GM23338 (cell line): ENCODE measurements at places on chromosomes 1 and 21.
A peak's percentile ranks its signal among the peaks of the same experiment; 100 is the strongest.

DNA sequence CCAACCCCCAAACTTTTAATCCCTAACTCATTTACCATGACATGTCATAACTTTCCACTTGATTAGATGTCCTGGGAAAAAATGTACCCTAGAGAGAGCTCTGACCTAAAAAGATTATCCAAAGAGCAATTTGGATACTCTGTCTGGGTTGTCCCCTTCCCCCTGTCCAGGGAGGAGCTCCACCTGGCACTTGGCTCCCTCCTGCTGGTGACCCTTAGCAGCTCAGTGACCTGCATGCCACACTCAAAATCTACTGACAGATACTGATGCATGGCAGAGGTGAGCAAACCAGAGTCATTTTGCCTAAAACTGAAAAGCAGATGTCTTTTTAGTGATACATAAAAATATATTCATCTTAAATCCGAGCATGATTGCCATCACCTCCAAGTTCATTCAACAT is 442.3 kb upstream of the CHRM3 start:
- no peak for DNase-seq

- DNase-seq = peak; percentile 21
These were observed 177.1 kb upstream of the KIAA0040 start for GRCh38 chr1:175369696-175370095.

GRCh38 chr21:38733972-38734546 is 71.7 kb upstream of the ETS2 start:
- peak; percentile 90 for DNase-seq

- DNase-seq = peak; percentile 61
These were observed 651 bp downstream of the PDE4B start for GRCh38 chr1:65793359-65793732.

GRCh38 chr1:152048416-152049009 is 11.7 kb upstream of the S100A11 start:
- peak; percentile 38 for DNase-seq

- DNase-seq = no peak
These were observed 146.2 kb downstream of the PLPP3 start for GRCh38 chr1:56433056-56433577.

- peak; percentile 48 for DNase-seq
These were observed 81.0 kb downstream of the MAN1C1 start for GRCh38 chr1:25697435-25698217.

DNA sequence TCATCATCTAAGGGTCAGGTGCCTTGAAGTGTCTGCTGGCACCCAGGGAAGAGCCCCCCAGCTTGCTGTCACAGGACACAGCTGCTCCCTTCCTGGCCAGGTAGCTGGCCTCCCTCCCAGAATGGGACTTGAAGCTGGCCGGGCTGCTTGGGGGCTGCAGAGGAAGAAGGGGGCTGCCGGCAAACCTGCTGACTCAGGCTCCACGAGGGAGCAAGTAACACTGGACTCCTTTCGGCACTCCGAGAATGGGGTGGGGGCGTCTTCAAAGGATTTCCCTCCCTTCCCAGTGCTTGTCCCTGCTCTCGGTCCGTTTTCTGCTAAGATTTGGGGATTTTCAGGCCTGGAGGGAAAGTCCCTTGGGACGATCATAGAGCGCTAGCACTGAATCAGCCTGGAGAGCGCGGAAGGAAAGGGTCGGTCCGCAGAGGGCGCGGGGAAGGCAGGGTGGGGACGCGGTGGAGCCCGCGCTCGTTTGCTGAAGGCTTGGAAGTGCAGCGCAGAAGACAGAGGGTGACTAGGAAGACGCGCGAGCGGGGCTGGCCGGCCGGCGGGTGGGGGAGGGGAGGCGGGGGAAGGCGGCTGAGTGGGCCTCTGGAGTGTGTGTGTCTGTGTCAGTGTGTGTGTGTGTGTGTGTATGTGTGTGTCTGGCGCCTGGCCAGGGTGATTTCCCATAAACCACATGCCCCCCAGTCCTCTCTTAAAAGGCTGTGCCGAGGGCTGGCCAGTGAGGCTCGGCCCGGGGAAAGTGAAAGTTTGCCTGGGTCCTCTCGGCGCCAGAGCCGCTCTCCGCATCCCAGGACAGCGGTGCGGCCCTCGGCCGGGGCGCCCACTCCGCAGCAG is at the start of gene CSF1:
Gene CSF1 (plus strand): TSS at position 727 of the 840 bp plus-strand sequence. CDS start 175 bp downstream, outside the sequence.
- peak; percentile 68 for DNase-seq

DNA sequence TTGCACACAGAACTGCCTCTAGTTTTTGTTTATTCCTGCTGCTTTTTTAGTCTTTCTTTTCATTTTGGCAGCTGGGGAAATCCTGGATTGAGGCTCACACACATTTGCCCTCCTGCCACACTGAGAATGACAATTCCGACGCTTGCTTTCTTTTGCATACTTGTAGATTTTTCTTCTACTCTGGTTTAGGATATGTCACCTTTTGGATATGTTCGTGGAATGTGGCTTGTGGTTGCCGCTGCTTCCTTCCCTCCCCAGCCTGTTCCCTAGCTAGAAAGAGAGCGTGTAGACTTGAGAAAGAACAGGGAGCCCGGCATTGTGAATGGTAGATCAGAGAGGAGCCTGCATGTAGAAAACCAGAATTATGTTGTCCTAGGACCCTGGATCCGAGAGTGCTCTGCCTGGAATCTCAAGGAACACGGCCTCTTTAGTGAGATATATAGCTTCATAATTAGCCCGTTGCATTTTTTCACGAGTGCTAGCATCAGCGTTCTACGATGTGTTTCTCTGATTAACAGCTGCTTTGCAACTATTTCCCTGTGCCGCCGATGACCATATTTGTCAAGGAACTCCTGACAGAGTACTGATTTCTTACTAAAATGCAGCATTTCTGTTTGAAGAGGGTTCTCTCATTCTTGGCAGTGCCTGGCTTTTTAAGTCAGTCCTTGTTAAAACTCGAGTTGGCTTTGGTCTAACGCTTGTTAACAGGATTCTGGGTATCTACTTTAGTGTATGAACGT is 56.2 kb downstream of the PEX14 start:
- DNase-seq = no peak

- no peak for DNase-seq
These were observed 745.5 kb downstream of the LRRIQ3 start for GRCh38 chr1:73452522-73452921.

DNA sequence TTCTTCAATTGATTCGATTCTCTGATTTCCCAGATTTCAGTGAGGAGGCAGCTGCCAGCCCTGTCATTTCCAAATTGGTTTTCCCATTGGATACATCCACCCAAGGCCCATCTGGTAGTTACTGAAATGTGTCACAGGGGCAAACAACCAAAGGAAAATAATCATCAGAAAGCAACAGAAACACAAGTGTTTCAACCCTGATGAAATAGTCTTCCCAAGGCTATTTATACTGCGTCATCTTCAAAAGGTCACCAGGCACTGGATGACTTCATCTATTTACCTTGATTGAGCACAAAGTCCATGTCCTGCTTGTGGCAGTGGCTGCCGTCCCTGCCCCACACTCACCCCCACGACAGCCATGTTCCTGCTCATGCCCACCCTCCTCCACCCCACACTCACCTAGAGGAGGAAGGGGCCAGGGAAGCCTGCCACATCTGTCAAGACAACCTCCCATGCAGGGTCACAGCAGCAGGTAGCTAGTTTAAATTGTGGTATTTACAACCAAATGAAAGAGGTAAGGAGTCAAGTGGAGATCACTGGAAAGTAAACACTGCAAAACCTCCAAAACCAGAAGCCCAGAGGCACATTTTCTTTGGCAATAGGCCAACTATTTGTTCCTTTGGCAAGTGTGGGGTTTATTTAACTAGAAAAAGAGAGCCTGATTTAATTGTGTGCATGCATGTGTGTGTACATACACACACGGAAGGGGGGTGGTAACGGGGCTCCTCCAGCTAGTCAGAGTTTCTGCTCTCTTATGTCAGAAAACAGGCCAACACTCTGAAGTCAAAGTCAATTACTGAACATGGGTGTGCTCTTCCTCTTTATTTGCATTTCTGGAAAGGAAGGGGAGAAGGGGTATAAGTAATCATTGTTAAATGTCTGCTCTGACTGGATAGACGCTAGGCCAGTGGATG is 49.5 kb upstream of the RAB4A start:
- DNase-seq = no peak

DNA sequence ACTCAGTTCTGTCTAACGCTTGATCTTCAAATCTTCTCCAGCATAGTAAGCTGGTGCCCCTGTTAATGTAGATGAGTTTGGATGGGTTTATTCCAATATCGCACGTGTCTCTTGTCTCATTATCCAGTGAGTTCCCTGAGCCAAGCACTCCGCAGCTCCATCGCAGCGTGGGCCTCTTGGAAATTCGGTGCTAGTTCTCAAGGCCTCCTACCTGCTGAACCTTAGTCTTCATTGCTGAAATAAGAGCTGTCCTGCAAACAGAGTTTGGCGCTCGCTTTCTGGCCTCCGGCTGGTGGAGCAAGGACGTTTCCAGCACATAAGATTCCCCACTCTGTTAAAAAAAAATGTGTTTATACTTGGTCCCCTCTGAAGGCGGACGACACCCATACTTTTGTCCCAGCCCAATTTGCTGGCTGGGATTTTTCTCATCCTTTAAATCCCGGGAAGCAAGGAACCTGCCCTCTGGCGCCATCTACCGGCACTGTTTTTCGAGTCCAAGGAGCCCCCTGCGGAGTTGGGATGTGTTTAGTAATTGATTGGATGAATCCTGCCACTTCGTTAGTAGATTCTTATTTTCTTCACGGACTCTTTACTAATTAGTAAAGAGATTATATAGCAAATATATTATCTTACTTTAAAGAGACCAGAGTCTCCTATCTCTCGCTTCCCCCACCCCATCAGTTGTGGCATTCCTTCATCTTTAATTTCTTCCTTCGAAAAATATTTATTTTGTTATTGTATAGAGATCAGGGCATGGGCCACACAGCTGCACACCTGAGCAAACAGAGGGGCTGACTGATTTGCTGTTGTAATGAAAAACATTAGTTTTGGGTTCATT is 14.7 kb downstream of the JUN start:
- peak; percentile 95 for DNase-seq

DNA sequence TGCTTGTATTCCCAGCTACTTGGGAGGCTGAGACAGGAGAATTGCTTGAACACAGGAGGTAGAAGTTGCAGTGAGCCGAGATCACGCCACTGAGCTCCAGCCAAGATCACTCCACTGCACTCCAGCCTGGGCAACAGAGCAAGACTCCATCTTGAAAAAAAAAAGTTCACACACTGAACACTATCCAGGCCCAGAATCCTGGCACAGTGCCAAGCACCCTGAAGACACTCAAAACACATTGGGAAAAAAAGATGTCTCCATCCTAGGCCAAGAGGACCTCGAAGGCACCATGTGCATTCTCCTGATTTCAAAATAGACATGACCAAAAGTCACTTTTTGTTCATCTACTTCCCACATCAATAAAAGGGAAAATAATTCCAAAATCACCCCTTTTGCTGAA is 38.7 kb downstream of the SLC9A1 start:
- no peak for DNase-seq

DNA sequence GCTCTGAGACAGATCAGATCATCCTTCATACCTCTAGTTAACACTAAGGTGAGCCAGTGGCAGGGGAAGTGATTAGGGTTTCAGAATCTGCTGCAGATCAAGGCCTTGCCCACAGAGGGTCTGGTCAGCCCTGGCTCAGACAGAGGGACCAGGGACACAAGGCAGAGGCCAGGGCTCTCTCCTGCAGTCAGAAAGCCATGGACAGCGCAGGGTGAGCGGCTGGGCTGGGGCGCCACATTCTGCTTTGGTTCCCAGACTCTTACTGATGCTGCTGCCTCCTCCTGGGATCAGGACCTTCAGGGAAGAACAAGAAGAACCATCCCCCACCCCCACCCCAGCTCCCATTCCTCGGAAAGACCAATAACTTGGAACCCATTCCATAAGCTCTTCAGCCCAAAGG is 43.1 kb downstream of the GPR161 start:
- no peak for DNase-seq

DNA sequence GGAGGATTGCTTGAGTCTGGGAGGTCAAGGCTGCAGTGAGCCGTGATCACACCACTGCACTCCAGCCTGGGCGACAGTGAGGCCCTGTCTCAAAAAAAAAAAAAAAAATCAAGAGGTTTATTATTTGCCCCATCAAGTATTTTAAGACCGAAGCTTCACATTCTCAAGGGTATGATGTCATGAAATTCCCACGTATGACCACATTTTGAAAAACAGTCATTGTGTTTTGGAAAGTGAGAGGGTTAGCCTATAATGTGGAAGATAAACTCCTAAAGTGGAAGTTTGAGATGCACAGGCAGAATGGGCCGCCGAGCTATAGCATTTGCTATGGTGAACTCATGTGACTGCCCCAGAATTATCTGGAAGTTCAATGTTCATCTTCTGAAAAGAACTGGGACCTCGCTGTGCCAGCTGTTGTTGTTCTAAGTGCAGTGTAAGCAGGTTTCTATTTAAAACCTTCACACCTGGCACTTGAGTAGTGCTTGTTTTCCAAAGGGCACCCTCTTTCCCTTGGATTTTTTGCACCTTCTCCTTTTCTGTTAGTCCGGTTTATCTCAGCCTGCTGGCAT is 96.9 kb upstream of the SLC25A33 start:
- no peak for DNase-seq

- DNase-seq = no peak
These were observed 41.4 kb downstream of the CCDC18 start for GRCh38 chr1:93221913-93222312.

DNA sequence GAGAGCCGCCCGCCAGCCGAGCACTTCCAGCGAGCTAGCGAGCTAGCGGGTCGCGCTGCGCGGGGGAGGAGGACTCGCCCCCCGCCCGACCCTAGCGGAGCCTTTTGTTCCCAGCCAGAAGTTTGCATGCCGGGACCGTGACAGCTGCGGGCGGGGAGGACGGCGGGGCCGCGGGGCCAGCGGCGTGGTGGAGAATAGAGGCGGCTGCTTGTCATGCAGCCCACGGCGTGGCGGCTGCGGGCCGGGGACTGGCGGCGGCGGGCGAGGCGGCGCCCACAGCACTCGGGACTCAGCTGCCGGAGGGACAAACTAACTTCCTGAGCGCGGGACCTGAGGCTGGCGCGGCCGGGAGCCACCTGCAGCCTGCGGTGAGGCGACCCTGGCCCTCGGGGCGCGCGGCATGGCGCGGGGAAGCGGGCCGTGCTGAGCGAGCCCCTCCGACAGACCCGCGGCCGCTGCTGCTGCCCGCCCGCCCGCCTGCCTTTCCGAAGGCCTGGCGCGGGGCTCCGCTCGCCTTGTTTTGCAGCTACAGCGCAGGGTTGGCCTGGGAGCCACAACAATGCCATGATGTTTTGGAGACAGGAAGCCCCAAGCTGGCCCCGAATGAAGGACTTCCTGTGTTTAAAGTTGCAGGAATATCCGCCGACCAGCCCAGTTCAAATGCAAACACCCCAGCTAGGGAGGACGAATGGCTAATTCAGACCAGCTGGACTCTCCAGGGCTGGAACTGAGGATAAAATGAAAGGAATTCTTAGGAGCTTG is 82.2 kb upstream of the BMP8A start:
- peak; percentile 82 for DNase-seq

DNA sequence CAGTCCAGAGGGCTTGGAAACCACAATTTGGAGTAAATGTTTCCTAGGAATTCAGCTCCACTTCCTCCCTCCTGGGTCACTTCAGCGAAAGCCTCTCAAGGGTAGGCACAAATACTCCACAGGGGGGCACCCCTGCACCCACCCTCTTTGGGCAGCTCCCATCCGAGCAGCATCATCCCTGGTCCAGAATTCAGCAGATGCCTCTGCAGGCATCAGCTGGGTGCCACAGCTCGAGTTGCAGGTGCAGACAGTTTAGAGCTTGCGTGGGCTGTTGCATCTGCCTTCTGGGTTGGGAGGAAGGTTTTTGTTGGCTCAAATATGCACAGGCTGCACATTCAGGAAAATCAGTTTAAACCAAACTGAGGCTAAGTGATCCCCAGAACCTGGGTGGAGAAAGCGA is 25.0 kb downstream of the KANK4 start:
- peak; percentile 66 for DNase-seq
